Type B pancreatic cell (in vitro differentiated cells): ENCODE measurements at places on chromosomes 7 and 10. TPM values are rescaled to one million over a fixed set of nuclear protein-coding genes. Genes with fewer than 3 reads are reported as not detected.

The SOSTDC1 gene
- 5.4 and 6.0 TPM in 2 replicates for total RNA-seq

The ZP3 gene
- not detected in 2 replicates for total RNA-seq

The GPR141 gene
- 0.31 TPM in 1 of 2 replicates, not detected in the other for total RNA-seq

GRCh38 chr7:155000795-155001194, 2.1 kb downstream of the PAXIP1 start:
- peaks cover 4% of the 10 kb centered on the region for H3K4me1 ChIP-seq
- peaks cover 12% of the 10 kb centered on the region for H3K36me3 ChIP-seq
- no peak overlapping the region for H3K27ac ChIP-seq
- H3K27me3 ChIP-seq, result no peaks in the 10 kb centered on the region
- H3K4me3 ChIP-seq, result no peak overlapping the region

DNA sequence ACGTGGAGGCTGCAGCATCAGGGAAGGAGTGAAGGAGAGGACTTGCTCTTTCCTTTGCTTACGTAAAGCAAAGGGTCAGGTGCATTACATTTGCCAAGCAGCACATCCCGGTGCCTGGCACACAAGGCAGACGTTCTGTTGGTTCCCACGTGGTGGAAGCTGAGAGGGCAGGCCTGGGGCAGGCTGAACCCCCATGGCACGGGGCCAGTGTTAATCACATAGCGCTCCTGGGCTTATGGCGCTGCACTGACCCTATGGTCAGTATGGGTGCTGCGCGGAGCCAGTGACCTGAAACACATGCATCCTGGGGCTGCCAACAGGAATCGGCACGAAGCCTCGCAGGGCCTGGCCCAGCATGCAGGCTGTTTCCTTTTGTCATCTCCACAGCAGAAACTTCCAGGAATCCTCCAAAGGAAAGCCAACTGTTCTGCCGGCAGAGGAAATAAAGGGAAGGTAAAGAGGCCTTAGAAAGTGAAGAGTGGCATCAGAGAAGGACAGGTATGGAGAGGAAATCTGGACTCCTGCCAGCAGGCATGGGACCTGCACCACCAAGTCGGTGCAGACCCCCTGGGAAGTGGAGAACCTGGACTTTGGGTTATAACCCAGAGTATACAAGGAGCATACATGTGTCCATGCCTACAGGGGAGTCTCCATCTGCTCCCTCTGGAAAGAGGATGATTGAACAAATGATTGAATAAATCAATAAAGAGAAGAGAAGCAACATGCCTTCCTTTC, 560.2 kb downstream of the TCERG1L start:
- DNase-seq, result peak; percentile 45
- H3K4me1 ChIP-seq, result no peaks in the 10 kb centered on the region
- H3K27ac ChIP-seq, result no peak overlapping the region
- H3K36me3 ChIP-seq, result no peaks in the 10 kb centered on the region

- H3K27ac ChIP-seq, result no peak overlapping the region
- H3K4me3 ChIP-seq, result no peak overlapping the region
- DNase-seq, result no peak
- H3K36me3 ChIP-seq, result no peaks in the 10 kb centered on the region
- peaks cover 7% of the 10 kb centered on the region for H3K4me1 ChIP-seq
Measured at GRCh38 chr10:19985745-19986144, 169.5 kb downstream of the PLXDC2 start.

DNA sequence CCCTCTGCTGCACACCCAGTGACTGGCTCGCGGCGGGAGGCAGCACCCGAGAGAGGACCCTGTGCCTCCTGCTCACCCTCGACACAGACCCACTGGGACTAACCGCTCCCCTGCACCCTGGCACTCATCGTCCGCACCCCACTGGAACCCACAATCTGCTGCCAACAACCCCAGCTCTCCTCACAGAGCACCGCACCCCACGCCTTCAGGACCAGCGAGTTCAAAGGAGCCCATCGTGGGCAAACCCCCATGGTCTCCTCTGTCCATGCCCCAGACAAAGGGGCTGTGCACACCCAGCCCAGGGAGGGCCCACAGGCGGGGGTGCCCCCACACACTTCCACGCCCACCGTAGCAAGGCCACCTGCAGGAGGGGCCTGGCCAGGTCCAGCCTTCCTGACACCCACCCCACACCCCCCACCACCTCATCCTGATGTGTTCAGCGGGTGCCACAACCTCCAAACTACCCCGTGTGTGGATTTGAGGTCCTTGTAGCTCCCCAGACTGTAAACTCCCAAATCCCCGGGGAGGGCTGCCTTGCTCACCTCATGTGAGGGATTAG, 14.0 kb downstream of the RASGEF1A start:
- no peak overlapping the region for H3K4me3 ChIP-seq
- H3K36me3 ChIP-seq, result no peaks in the 10 kb centered on the region
- DNase-seq, result no peak
- no peak overlapping the region for H3K27ac ChIP-seq
- H3K4me1 ChIP-seq, result no peaks in the 10 kb centered on the region

DNA sequence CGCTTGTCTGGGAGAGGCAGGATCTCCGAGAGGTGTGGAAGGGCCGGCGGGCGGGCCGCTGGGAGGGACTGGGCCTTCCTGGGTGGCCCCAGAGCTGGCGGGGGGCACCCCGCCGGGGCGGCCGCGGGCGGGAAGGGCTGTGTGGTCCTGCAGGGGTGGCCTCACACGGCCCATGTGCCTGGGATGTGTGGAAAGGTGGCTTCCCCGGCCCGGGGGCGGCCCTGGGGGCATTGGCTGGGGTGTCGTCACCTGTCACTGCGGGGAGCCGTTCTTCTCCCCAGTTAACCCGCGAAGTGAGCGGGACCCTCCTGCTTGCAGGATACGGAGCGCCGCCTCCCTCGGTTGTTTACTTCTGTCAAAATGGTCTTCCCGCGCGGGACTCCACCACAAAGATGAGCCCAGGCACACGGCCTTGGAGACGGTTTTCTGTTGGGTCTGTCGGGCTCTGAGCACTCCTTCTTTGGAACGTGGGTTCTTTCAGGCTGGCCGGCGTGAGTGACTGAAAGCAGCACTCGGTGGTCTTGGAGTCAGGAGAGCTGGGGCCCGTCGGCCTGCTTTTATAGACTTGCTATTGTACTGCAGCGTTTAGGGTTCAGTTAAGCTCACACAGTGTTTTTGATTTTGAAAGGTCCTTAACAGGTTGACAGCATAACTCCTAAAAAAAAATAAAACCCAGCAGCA, 700 bp downstream of the SMC3 start:
- peak overlapping the region; percentile 97 for H3K4me3 ChIP-seq
- DNase-seq, result peak; percentile 79
- peaks cover 5% of the 10 kb centered on the region for H3K36me3 ChIP-seq
- H3K4me1 ChIP-seq, result peaks cover 46% of the 10 kb centered on the region
- peak overlapping the region; percentile 92 for H3K27ac ChIP-seq
- H3K27me3 ChIP-seq, result peaks cover 10% of the 10 kb centered on the region

DNA sequence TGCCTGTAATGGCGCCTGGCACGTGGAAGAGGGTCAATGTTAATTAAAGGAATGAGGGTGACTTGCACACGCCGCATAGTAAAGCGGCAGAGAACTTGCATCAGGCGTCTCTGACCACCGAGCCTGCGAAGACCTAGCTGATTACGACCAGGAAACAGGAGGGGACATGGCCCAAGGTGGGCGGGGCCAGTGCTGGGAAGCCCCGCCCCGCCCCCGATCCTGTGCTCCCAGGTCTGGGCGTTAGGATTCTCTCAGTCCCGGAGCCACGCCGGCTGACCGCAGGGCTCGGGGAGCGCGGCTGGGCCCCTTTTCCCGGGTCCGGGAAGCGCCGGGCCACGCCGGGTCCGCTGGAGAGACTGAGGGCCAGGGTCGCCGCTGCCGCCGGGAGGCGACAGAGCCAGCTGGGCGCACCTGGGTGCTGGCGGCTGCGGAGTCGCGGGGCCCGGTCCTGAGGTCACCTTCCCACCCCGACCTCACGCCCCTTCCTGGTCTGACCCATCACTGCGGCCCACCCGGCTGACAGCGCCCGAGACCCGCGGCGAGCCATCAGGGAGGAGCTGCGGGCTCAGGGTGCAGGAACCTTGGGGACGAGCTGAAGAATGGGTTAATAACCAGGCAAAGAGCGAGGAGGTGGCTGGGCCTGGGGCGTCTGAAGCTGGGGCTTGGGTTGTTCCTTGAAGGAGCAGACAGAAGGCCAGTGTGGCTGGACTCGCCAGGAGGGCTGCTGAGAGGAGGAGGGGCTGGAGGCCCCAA, 23.0 kb upstream of the GRID1 start:
- peaks cover 66% of the 10 kb centered on the region for H3K27me3 ChIP-seq
- DNase-seq, result no peak
- H3K27ac ChIP-seq, result no peak overlapping the region
- peak overlapping the region; percentile 86 for H3K4me3 ChIP-seq

- H3K4me3 ChIP-seq, result peak overlapping the region; percentile 56
- no peaks in the 10 kb centered on the region for H3K27me3 ChIP-seq
- H3K4me1 ChIP-seq, result peaks cover 7% of the 10 kb centered on the region
- H3K27ac ChIP-seq, result peak overlapping the region; percentile 71
- no peak for DNase-seq
Measured at GRCh38 chr7:102883098-102883860, 29.5 kb upstream of the LRRC17 start.

- no peaks in the 10 kb centered on the region for H3K4me1 ChIP-seq
- peaks cover 4% of the 10 kb centered on the region for H3K27me3 ChIP-seq
- DNase-seq, result no peak
- no peaks in the 10 kb centered on the region for H3K36me3 ChIP-seq
- H3K27ac ChIP-seq, result no peak overlapping the region
Measured at GRCh38 chr7:131056007-131056406, 271.7 kb upstream of the MKLN1 start.

DNA sequence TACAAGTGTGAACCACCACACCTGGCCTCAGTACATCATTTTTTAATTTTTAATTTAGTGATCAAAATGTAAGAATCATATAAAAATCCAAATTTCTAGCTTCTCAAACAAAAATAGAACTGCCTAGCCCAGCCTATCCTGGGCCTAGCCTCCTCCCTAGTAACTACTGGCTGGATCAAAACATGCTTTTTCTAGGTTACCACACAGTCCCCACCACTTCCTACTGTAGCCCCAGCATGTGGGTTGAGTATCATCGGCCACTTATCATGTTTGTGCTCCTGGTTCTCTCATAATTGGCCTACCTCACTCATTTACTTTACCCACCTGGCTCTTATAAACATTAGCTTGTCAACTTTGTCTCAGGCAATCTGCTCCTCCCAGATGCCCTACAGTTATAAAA, 52.9 kb downstream of the DNAJC12 start:
- H3K4me1 ChIP-seq, result peaks cover under 1% of the 10 kb centered on the region
- no peak overlapping the region for H3K27ac ChIP-seq
- H3K36me3 ChIP-seq, result no peaks in the 10 kb centered on the region
- DNase-seq, result no peak

GRCh38 chr7:19104811-19105210, 12.6 kb downstream of the TWIST1 start:
- H3K4me1 ChIP-seq, result peaks cover 39% of the 10 kb centered on the region
- peak overlapping the region; percentile 53 for H3K4me3 ChIP-seq
- H3K27ac ChIP-seq, result no peak overlapping the region
- peaks cover 7% of the 10 kb centered on the region for H3K36me3 ChIP-seq
